HepG2 (cell line): ENCODE measurements at places on chromosomes 1 and 21. TPM values are rescaled to one million over a fixed set of nuclear protein-coding genes. Genes with fewer than 3 reads are reported as not detected.
A peak's percentile ranks its signal among the peaks of the same experiment; 100 is the strongest.

The OXCT2 gene
- 0.33 TPM in 1 of 2 replicates, not detected in the other for total RNA-seq

- H3K4me3 ChIP-seq: no peak overlapping the region
- H3K27ac ChIP-seq: no peak overlapping the region
- no peaks in the 10 kb centered on the region for H3K27me3 ChIP-seq
- H3K4me1 ChIP-seq: peaks cover 90% of the 10 kb centered on the region
- no peak for DNase-seq
Measured at GRCh38 chr1:93675931-93676330, 5.7 kb downstream of the BCAR3 start.

DNA sequence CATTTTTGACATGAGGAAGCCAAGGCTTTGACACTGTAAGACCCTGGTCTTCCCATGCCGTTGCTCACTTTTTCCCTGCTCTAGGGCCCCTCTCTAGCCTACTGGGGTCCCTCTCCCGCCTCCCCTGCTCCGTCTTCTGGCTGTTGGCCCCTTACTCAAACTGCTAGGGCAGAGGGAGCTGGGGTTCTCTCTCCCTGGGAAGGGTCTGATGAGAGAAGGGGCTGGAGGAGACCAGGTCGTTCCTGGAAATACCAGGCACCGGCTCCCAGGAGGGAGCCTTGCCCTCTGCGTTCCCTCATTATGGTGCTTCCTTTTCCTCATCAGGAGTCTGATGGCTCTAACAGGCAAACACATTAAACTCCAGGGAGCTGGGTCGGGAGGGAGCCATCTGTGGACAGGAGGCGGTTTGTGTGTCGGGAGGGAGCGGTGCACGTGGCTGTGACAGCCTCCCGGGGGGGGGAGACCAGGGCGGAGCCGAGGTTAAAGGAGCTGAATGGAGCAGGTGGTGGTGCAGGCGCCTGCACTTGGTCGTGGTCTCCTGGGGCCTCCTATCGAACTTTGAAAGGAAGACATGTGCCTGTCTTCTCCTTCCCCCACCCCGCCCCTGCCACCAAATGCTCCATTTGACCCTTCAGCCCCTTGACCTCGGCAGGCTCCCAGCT is 35.4 kb upstream of the LHX4 start:
- no peak for DNase-seq
- peaks cover 9% of the 10 kb centered on the region; the same call in 1 of the 2 replicates for H3K4me1 ChIP-seq
- H3K27ac ChIP-seq: no peak overlapping the region
- H3K36me3 ChIP-seq: no peaks in the 10 kb centered on the region

DNA sequence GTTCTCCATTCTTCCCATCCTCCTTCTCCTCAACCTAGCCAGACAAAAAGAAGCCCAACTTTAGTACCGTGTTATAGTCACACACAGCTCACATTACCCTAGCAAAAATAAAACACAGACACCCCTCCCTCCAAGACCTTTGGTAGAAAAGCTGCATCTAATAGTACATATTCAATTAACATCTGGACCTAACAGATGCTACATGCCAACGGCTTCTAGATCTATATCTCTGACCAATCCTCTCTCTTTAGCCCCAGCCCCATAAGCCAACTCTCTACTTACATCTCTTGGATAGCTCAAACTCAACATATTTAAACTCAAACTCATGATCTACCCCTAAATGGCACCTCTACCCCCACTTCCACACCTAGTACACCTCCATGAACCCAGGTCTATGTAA is 233.1 kb downstream of the KCNH1 start:
- H3K4me1 ChIP-seq: no peaks in the 10 kb centered on the region
- DNase-seq: no peak
- H3K36me3 ChIP-seq: no peaks in the 10 kb centered on the region
- H3K27ac ChIP-seq: no peak overlapping the region
- no peak overlapping the region for H3K4me3 ChIP-seq
- H3K27me3 ChIP-seq: no peaks in the 10 kb centered on the region

- H3K4me1 ChIP-seq: peaks cover 72% of the 10 kb centered on the region
- peaks cover 17% of the 10 kb centered on the region; the same call in 2 of the 3 replicates for H3K27me3 ChIP-seq
- no peak for DNase-seq
- H3K27ac ChIP-seq: peak overlapping the region; percentile 81
- H3K4me3 ChIP-seq: peak overlapping the region; percentile 69; the same call in 1 of the 2 replicates
Measured at GRCh38 chr1:7680955-7681268, 90.2 kb upstream of the VAMP3 start.

GRCh38 chr21:31205412-31205811 is 138.6 kb downstream of the TIAM1 start:
- no peak overlapping the region for H3K27ac ChIP-seq
- H3K4me3 ChIP-seq: no peak overlapping the region

DNA sequence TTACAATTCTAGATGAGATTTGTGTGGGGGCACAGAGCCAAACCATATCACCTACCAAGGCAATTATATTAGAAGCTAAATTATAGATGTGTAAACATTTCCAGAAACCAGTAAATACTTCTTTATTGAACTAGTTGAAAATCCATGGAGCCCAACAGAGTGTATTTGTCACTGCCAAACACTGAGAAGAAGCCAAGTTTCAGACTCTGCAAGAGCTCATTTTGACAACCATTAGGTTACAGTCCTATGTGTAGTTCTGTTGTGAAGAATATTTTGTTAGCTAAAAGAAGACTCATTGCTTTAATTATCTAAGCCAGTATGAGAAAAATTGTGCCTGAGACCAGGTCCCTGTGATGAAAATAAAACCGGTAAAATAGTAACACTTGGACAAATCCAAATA is 358.9 kb upstream of the SGIP1 start:
- H3K36me3 ChIP-seq: no peaks in the 10 kb centered on the region
- no peaks in the 10 kb centered on the region for H3K4me1 ChIP-seq
- H3K4me3 ChIP-seq: no peak overlapping the region
- DNase-seq: no peak
- no peak overlapping the region for H3K27ac ChIP-seq
- H3K27me3 ChIP-seq: no peaks in the 10 kb centered on the region

DNA sequence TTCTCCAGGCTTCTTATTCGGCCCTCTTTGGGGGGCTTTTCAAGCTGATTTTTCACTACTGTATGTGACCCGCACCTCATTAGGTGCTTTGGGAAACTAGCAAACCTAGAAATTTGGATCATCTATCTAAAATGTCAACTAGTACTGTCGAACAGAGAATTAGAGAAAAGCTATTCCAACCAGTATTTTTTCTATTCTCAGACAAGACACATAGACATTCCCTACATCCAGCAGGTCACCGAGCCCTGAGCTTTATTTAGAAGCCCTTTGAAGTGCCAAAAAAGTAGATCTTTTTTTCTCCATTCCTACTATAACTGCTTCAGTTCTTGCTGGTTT is 310 bp upstream of the SSR2 start:
- H3K4me1 ChIP-seq: peaks cover 39% of the 10 kb centered on the region
- no peak overlapping the region for H3K27ac ChIP-seq
- peak overlapping the region; percentile 92; the same call in 1 of the 2 replicates for H3K4me3 ChIP-seq
- DNase-seq: no peak

DNA sequence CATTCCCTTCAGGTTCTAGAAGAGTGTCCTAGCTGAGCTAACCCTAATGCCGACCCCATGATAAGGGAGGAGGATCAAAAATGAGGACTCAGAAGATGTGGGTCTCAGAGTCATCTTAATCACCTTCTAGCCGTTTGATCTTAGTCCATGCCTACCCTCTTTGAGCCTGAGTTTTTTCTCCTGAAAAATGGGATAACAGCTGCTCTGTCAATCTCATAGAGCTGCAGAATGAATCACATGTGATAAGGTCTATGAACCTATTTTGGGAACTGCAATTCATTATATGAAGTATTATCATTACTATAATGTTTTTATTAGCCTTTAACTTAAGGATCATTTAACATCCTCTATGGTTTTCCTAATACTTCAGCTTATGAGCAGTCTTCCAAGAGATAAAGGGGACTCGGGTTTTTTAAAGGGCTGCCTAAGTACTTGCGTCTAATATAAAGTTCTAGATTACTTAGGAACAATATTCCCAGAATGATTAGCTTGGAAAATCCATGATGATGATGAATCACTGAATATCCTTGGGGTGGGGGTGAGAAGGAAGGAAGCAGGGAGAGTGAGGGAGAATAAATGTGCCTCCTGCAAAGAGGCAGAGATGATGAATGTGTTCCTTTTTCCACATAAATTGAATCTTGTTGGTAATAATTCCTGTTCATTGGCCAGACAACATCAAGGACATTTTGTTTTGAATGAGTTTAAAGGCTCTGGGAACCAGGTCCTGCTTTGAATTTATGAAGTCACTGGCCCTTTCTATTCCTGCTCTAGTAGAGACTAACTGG is 66.8 kb downstream of the COLGALT2 start:
- H3K4me3 ChIP-seq: no peak overlapping the region
- no peak for DNase-seq
- no peaks in the 10 kb centered on the region for H3K27me3 ChIP-seq
- H3K4me1 ChIP-seq: no peaks in the 10 kb centered on the region
- no peaks in the 10 kb centered on the region for H3K36me3 ChIP-seq

DNA sequence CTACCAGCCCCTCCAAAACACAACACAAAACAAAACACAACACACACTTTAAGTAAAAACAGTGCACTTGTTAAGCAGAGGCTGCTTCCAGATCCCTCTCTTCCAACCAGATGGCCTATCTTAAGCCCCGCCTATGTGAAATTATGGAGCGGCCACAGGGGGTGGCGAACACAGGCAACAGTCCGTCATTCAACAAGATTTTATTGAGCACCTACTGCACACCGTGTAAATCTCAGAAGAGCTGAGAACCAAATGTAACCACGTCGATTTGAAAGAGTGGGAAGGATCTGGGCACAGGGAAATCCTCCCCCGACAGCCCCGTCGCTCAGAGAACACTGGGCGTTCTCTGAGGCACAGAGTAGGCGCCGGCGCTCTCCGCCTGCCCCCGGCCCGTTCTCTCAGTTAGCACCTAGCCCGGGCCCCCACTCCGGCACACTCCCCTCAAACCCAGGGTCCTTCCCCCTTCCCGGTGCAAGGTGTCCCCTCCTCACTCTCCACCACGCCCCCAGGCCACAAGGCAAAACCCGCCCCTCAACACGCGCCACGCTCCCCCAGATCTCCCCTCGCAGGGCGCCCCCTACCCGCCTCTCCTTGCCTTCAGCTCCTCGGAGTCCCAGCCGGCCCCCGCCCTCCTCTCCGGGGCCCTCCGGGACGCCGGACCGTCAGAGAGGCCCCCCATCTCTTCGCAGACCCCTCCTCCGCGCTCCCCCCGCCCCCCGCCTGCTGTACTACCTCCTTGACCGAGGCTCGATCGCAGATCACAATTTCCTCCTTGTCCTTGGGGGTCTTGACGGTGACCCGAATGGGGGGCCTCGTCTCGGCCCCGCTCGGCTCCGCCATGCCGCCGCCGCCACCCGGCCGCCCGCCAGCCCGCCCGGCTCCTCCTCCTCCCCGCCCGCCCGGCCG is 483 bp downstream of the UBQLN4 start:
- peaks cover 27% of the 10 kb centered on the region for H3K4me1 ChIP-seq
- H3K27me3 ChIP-seq: no peaks in the 10 kb centered on the region; the same call in 2 of the 3 replicates
- DNase-seq: peak; percentile 65
- H3K4me3 ChIP-seq: peak overlapping the region; percentile 80
- peak overlapping the region; percentile 70 for H3K27ac ChIP-seq

- no peaks in the 10 kb centered on the region for H3K4me1 ChIP-seq
- H3K27me3 ChIP-seq: no peaks in the 10 kb centered on the region
- DNase-seq: no peak
- no peak overlapping the region for H3K27ac ChIP-seq
Measured at GRCh38 chr1:193498088-193498655, 311.8 kb upstream of the B3GALT2 start.

GRCh38 chr1:180177931-180178330 is 23.3 kb downstream of the QSOX1 start:
- H3K27me3 ChIP-seq: no peaks in the 10 kb centered on the region
- DNase-seq: no peak
- no peak overlapping the region for H3K4me3 ChIP-seq
- no peak overlapping the region for H3K27ac ChIP-seq
- no peaks in the 10 kb centered on the region for H3K36me3 ChIP-seq

GRCh38 chr1:209895709-209896108 is 42.3 kb upstream of the SYT14 start:
- H3K27me3 ChIP-seq: no peaks in the 10 kb centered on the region
- no peak overlapping the region for H3K27ac ChIP-seq
- H3K4me1 ChIP-seq: no peaks in the 10 kb centered on the region
- H3K36me3 ChIP-seq: no peaks in the 10 kb centered on the region
- DNase-seq: no peak

- DNase-seq: no peak
- no peaks in the 10 kb centered on the region for H3K36me3 ChIP-seq
- no peak overlapping the region for H3K27ac ChIP-seq
- no peaks in the 10 kb centered on the region for H3K27me3 ChIP-seq
Measured at GRCh38 chr1:109301874-109302273, 4.9 kb downstream of the MYBPHL start.

DNA sequence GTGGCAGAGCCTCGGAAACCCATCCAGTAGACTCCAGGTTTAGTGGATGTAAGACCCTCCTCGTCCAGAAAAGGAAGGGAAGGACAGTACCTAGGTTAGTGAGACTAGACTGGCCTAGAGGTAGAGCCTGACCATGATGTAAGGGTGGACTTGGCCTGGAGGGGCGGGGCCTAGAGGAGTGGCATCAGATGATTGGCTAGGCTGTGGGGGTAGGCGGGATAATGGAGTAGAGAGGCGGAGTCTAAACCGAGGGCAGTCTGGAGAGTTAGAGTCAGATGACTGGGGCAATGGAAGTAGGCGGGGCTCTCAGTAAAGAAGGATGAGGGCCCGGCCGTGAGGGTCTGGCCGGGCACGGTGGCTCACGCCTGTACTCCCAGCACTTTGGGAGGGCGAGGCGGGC is 70.1 kb downstream of the EPHB2 start:
- no peaks in the 10 kb centered on the region for H3K4me1 ChIP-seq
- no peaks in the 10 kb centered on the region for H3K27me3 ChIP-seq
- H3K27ac ChIP-seq: no peak overlapping the region
- H3K4me3 ChIP-seq: no peak overlapping the region
